Spleen (tissue), 13 donors: ENCODE measurements at places on chromosomes 1 and 21. TPM values are rescaled to one million over a fixed set of nuclear protein-coding genes. Genes with fewer than 3 reads are reported as not detected.
A peak's percentile ranks its signal among the peaks of the same experiment; 100 is the strongest.

DNA sequence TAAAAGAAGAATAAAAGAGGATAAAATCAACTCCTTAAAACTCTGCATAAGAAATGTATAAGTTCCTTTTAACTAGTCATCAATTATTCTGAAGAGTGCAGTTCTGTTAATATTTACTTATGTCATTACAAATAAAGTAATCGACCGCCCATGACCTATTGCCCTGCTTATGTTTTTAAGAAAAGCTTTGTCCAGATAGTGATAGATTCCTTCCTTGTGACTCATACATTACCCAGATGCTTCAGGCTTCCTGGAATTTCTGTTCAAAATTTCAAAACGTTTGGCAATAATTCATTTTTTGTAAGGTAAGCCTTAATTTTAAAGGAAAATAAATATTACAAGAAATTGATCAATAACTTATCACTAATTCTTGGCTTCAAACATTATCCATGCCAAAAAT lies 918.2 kb upstream of the ADGRL2 start:
- no peak overlapping the region for H3K4me3 ChIP-seq
- no peak overlapping the region for H3K27ac ChIP-seq
- H3K36me3 ChIP-seq, result no peaks in the 10 kb centered on the region

DNA sequence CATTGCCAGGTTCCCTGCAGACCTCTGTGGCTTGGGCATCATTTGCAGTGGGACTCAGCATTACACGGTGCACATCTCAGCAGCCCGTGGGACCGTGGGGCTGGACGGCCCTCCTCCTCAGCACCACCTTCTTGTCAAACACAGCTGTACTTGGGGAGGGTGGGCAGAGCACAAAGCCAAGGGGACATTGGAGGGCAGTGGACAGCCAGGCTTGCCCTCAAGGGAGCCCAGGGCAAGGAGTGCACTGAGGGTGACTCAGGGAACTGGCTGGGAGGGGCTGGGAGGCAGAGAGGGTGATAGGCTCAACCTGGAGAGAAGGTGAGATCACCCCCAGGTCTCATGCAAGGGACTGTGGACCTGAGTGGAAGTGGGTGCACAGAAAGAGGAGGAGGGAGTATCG lies 3.4 kb downstream of the CAPN9 start:
- DNase-seq, result peak; percentile 54
- H3K4me3 ChIP-seq, result no peak overlapping the region
- H3K36me3 ChIP-seq, result no peaks in the 10 kb centered on the region
- no peaks in the 10 kb centered on the region for H3K27me3 ChIP-seq

DNA sequence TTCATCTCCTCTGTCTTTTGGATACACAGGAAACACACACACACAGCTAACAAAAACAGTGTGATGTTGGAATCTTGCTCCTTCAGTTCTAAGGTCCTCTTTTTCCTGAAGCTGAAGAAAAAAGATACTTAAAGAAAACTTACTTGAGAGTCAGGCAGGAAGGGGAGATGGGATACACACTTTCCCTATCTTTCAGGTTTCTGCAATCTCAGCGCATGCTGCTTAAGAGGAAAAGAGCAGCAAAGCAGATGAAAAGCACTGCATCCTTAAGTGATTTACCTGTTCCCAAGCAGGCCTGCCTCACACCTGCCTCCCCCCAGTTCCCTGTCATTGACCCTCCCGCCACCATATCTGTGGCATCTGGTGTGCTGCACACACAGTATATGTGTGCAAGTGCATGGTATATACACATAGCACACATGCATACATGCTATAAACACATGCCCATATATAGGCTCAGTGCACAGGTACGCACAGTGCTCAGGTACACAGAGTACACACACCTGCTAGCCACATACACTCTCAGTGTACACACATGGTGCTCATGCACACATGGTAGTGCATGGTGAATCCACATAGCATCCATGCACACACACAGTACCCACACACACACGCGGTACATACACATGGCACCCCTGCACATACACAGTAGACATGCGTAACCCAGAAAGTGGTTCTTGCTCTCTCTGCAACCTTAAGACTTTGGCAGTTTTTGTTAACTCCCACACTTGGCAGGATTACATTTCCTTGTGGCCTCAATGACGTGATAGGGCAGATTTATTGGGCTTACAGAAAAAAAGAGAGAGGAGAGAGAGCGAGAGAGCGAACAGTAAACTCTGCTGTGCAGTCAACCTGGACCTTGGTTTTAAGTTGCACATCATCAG lies 166.9 kb downstream of the TOMM20 start:
- no peak overlapping the region for H3K4me3 ChIP-seq
- peaks cover 64% of the 10 kb centered on the region for H3K4me1 ChIP-seq
- H3K36me3 ChIP-seq, result no peaks in the 10 kb centered on the region
- no peaks in the 10 kb centered on the region for H3K27me3 ChIP-seq
- DNase-seq, result no peak

- H3K27ac ChIP-seq, result no peak overlapping the region
- peak; percentile 66 for DNase-seq
- H3K27me3 ChIP-seq, result no peaks in the 10 kb centered on the region
- no peak overlapping the region for H3K4me3 ChIP-seq
Observed at GRCh38 chr1:225460737-225461532, 33.1 kb upstream of the LBR start.

DNA sequence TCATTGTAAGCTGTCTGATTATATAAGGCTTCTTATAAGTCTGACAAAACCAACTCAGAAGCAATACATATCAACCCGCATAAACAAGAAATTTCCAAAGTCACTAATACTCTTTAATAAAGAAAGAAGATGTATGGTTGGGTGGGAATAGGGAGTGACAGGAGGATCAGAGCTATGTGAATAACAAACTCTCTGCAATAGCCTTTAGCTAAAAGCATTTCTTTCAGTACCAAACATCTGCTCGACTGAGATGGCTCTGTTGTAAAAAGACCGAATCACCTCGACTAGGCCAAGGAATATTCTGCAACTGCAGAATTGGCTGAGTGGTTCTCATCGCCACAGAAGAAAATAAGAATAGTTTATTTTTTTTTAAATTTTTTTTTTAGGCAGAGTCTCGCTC lies 39.3 kb upstream of the MUTYH start:
- no peaks in the 10 kb centered on the region for H3K27me3 ChIP-seq
- H3K27ac ChIP-seq, result no peak overlapping the region
- H3K36me3 ChIP-seq, result no peaks in the 10 kb centered on the region
- no peak for DNase-seq

- no peaks in the 10 kb centered on the region for H3K36me3 ChIP-seq
- no peak overlapping the region for H3K27ac ChIP-seq
- no peak for DNase-seq
- peaks cover 30% of the 10 kb centered on the region for H3K4me1 ChIP-seq
- no peaks in the 10 kb centered on the region for H3K27me3 ChIP-seq
Observed at GRCh38 chr1:234551032-234551378, 59.0 kb downstream of the IRF2BP2 start.

- H3K27me3 ChIP-seq, result no peaks in the 10 kb centered on the region
- H3K36me3 ChIP-seq, result peaks cover 55% of the 10 kb centered on the region
- H3K4me3 ChIP-seq, result peak overlapping the region; percentile 68
- H3K4me1 ChIP-seq, result peaks cover 2% of the 10 kb centered on the region
- DNase-seq, result no peak
- no peak overlapping the region for H3K27ac ChIP-seq
Observed at GRCh38 chr1:182388392-182389134, 3.0 kb downstream of the GLUL start.

The TFAP2E gene
- total RNA-seq, result not detected

The ERICH3 gene
- 0.23 TPM for total RNA-seq

- no peak overlapping the region for H3K27ac ChIP-seq
- peaks cover 13% of the 10 kb centered on the region for H3K4me1 ChIP-seq
- H3K4me3 ChIP-seq, result no peak overlapping the region
- no peaks in the 10 kb centered on the region for H3K36me3 ChIP-seq
Observed at GRCh38 chr1:46536527-46536926, 14.9 kb downstream of the KNCN start.

DNA sequence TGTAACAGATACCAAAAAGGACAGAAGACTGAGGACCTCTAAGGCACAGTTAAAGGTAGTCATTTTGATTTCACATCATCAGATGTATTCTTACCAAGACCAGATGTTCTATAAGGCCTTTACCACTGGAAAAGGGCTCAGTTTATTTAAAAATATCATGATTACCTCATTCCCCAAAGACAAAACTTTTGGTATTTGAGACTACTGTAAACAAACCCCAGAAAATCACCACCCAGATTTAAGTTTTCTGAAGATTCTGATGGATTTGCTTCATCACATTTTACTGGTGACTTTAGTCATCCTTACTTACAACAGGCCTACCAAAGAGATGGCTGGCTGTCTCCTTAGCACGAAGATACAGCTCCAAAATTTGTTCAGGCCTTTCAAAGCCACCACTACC lies 8.3 kb downstream of the ENAH start:
- H3K27me3 ChIP-seq, result no peaks in the 10 kb centered on the region
- no peaks in the 10 kb centered on the region for H3K36me3 ChIP-seq
- H3K4me1 ChIP-seq, result peaks cover 17% of the 10 kb centered on the region
- H3K4me3 ChIP-seq, result no peak overlapping the region
